Uterus (tissue), 4 donors: ENCODE measurements at places on chromosomes 3 and 15. TPM values are rescaled to one million over a fixed set of nuclear protein-coding genes. Genes with fewer than 3 reads are reported as not detected.

DNA sequence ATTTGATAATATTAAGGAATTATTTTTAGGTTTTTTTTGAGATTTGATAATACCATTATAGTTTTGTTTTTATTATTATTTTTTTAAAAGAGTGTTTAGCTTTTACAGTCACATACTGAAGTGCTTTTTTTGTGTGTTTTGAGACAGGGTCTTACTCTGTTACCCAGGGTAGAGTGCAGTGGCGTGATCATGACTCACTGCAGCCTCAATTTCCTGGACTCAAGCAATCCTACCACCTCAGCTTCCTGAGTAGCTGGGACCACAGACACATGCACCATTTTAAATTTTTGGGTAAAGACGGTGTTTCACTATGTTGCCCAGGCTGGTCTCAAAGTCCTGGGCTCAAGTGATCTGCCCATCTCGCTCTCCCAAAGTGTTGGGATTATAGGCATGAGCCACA, 73.0 kb downstream of the SUMF1 start:
- no peaks in the 10 kb centered on the region for H3K27me3 ChIP-seq
- H3K4me1 ChIP-seq, result no peaks in the 10 kb centered on the region
- no peak for DNase-seq

DNA sequence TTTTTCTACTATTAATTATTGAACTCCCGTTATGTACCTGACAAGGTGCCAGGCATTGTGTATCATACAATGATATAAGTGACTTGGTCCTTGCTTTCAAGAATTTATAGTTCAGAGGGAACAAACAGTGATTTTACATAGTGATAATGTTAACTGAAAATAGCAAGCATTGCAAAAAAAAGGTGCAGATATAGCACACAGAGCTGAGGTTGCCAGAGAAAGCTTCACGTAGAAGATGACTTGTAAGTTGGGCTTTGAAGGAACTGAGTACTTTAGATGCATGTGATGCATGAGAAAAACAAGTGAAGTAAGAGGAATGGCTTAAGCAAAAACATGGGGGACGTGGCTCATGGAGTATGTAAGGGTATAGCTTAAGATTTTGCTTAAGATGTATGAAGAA, 584.5 kb downstream of the NAALADL2 start:
- no peak overlapping the region for H3K4me3 ChIP-seq
- no peak for DNase-seq
- no peaks in the 10 kb centered on the region for H3K4me1 ChIP-seq
- H3K36me3 ChIP-seq, result no peaks in the 10 kb centered on the region

GRCh38 chr3:43366885-43367284, 80.5 kb downstream of the SNRK start:
- no peaks in the 10 kb centered on the region for H3K4me1 ChIP-seq
- no peaks in the 10 kb centered on the region for H3K36me3 ChIP-seq
- H3K27me3 ChIP-seq, result no peaks in the 10 kb centered on the region
- no peak overlapping the region for H3K4me3 ChIP-seq
- DNase-seq, result no peak
- H3K27ac ChIP-seq, result no peak overlapping the region

DNA sequence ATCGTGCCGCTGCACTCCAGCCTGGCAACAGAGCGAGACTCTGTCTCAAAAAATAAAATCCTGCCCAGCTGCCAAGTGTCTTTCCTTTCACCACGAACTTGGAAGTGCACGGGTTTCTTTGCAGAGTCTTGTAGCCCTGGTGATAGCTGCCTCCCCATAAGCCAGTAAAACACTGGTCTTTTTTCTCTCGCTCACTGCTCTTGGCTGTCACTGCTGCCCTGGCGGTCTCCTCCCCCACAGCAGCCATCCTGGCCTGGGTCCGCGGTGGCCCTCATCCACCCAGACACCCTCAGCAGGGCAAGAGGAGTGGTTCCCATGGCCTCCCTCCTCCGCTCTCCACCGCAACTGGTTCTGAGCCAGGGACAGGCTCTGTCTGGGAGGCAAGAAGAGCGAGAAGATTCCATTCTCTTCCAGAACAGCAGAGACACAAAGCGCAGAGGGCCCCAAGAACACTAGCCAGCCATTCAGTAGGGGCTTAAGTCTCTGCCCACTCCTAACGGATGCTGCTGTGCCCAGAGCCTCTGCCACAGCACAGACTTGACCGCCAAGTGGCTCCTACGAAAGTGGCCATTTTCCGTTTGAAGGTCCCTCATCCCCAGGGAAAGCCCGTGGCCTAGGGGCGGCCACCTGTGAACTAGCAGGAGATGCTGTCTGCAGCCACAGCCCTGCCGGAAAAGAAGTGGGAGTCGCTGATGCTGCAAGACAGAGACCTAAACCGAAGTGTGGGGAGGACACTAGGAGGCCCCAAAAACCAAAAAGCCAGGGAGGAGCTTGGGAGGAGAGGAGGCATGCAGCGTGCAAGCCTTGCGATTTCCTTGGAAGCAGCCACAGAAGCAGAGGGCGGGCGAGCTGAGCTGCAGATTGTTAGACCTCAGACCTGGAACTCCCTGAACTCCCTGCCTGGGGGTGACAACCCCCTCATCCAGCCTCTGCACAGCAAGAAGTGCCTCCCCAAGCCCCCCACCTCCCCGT, 44.1 kb downstream of the KLHL25 start:
- DNase-seq, result peak; percentile 82
- H3K4me1 ChIP-seq, result peaks cover 7% of the 10 kb centered on the region
- H3K27me3 ChIP-seq, result no peaks in the 10 kb centered on the region
- peak overlapping the region; percentile 10 for H3K4me3 ChIP-seq
- H3K27ac ChIP-seq, result peak overlapping the region; percentile 94
- H3K36me3 ChIP-seq, result no peaks in the 10 kb centered on the region

ALDH1A2 gene
- 121 TPM for total RNA-seq

CD80 gene
- 0.14 TPM for total RNA-seq

LRRIQ4 gene
- total RNA-seq, result 0.14 TPM

ABI3BP gene
- total RNA-seq, result 128 TPM

NOX5 gene
- not detected for total RNA-seq

AP2M1 gene
- total RNA-seq, result 241 TPM
